Right forelimb (tissue), 1 donor: ENCODE measurements at places on chromosomes 6 and 20.

GRCh38 chr20:50020288-50020687 lies 37.5 kb downstream of the SNAI1 start:
- DNase-seq = no peak

DNA sequence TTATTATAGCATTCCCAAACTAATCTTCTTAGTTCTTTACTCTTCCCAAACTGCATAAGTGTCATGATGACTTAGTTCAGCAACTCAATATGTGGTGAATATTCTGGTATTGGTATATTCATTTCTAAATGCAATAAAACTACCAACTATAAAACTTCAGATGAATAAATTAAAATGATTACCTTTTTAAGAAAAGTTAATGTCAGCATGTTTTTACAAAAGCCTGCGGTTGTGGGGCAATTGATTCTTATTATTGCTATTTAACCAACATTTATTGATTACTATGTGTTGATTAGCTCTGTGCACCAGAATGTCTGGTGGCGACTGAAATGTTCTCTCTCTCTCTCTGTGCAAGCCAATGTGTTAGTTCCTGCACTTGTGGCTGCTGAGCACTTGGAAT lies 5.0 kb upstream of the SLC22A3 start:
- DNase-seq = no peak

DNA sequence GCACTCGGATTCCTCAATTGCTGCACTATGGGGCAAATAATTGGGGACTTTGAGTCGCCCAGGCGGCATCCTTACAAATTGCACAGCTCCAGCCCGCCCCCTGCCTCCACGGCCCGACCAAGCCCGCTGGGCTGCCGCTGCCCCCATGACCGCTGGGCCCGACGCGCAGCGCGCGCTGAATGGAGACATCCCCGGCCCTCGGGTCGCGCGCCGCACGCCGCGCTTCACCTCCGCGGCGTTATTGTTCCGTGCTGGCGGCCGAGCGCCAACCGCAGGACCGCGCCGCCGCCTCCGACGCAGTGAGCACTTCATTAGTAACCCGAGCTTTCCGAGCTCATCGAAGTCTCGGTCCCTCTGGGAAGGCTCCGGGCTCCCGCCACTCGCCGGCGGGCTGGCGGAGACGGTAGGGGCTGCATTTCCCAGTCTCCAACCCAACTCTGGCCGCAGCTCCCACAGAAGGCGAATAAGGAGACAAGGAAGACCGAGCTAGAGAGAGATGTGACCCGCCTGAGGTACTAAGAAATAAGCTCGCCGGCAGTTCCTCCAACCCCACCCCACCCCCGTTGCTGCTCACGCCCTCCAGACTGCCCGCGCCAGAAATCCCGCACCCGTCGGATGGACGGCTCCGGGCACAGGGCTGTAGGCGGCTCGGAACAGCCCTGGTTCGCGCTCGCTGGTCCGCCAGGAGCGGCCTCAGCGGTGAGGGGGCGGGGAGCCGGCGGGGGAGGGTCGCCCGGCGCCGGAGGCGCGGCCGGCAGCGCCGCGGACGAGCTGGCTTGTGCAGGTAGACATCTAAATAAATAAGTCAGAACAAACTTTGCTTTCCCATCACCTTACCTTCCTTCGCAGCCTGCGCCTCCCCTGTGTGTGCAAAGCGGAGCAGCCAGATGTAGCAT lies 703 bp downstream of the EPHA7 start:
- peak; percentile 78 for DNase-seq

- no peak for DNase-seq
Measured at GRCh38 chr6:13508711-13509705, 21.6 kb upstream of the GFOD1 start.

DNA sequence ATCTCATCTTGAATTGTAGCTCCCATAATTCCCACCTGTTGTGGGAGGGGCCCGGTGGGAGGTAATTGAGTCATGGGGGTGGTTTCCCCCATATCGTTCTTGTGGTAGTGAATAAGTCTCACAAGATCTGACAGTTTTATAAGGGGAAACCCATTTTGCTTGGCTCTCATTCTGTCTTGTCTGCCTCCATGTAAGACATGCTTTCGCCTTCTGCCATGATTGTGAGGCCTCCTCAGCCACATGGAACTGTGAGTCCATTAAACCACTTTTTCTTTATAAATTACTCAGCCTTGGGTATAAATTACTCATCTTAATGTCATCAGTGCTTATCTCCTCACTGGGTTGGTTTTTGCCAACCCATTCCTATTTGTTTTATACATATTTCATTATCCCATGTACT lies 142.0 kb upstream of the GMDS start:
- no peak for DNase-seq

DNA sequence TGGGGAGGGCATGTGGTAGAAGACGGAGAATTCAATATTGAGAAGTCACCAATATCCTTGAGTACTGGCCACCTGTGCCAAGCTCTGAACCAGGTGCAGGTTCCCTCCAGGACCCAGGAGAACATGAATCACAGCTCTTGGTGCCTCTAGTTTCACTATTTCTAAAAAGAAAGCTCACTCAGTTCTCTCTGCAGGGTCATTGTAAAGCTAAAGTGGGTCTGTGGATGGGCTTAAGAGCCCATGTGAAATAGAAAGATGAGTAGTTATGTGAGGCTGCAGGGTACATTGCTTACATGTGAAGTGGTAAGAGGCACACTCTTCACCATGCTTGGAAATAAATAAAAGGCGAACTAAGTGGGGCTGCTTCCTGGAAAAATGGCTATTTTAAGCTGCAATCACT lies 43.6 kb downstream of the ZNF831 start:
- DNase-seq = no peak

DNA sequence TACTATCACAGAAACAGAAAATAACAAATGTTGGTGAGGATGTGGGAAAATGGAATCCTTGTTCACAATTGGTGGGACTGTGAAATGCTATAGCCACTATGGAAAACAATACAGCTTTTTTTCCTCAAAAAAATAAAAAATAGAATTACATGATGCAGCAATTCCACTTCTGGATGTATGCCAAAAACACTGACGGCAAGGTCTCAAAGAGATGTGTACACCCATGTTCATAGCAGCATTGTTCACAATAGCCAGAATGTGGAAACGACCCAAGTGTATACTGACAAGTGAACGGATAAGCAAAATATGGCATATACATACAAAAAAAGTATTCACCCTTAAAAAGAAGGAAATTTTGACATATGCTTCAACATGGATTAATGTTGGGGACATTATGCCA lies 213.4 kb downstream of the KHDC1L start:
- DNase-seq = no peak

DNA sequence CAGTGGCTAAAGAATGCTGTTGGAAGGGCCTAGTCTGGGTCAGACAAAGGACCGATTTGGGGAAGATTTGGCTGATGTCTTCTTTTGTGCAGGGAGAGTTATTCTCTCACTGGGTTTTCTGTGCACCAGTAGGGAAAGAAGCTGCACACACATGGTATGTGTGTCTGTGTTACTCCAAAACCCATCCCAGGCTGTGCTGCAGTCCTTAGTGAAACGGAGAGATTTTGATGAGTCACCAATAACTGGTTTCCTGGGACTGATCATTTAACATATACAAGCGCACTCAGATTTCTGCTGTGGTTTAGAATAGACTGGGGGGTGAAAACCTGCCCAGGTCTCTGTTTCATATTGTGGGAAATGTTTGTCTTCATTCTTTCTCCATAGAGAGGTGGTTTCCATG lies 1049.8 kb downstream of the KIF16B start:
- no peak for DNase-seq

GRCh38 chr20:63256954-63257353 lies 2.7 kb upstream of the NKAIN4 start:
- DNase-seq = no peak

GRCh38 chr20:3652221-3652620 lies 11.0 kb downstream of the GFRA4 start:
- DNase-seq = no peak

- DNase-seq = no peak
Measured at GRCh38 chr6:18413381-18413780, 26.2 kb downstream of the RNF144B start.

DNA sequence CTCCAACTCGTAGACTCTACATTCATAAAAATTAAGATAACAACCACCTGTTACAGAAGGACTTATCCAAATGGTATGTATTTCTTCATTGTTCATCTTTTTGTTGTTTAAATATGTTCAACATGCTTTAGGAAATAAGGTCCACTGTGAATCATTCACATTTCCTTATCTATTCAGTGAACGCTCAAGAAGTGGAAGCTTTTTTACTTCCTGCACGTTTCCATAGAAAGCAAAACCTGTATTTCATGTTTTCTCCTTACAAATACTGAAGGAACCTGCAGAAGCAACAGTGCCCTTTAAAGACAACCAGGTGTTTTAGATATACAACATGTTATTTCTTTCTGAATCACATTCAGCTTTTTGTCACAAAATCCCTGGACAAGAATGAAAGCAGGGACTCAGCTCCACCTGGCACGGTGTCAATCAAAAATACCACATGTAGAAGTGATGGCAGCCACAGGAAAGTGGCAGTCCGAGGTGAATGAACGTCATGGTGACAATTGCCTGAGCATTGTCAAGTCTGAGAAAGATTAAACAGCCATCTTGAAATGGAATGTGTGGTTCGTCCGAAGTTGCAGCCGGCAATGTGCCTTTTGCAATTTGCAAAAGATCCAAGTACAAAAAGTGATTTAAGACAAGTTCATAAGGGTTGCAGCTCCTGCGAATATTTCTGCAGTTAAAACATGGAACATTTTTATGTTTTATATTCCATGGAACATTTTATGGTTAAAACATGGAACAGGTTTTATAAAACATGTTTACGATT lies 66.7 kb upstream of the RIPOR2 start:
- no peak for DNase-seq

DNA sequence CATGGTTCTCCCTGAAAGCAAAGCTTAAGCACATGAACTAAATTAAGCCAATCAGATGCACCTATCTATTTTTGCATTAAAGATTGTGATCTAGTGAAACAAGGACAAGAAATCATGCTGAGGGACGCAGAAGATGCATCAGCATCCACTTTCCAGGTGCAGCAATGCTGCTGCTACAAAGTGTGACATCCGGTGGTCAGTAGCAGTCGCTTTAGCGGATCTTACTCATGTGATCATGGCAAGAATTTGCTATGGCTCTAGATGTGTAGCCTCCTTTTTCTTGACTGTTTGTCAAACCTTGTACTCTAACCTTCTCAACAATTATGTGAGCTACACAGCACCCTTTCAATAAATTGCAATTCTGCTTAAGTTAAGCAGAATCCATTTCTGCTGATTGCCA lies 126.8 kb upstream of the SMLR1 start:
- DNase-seq = no peak

DNA sequence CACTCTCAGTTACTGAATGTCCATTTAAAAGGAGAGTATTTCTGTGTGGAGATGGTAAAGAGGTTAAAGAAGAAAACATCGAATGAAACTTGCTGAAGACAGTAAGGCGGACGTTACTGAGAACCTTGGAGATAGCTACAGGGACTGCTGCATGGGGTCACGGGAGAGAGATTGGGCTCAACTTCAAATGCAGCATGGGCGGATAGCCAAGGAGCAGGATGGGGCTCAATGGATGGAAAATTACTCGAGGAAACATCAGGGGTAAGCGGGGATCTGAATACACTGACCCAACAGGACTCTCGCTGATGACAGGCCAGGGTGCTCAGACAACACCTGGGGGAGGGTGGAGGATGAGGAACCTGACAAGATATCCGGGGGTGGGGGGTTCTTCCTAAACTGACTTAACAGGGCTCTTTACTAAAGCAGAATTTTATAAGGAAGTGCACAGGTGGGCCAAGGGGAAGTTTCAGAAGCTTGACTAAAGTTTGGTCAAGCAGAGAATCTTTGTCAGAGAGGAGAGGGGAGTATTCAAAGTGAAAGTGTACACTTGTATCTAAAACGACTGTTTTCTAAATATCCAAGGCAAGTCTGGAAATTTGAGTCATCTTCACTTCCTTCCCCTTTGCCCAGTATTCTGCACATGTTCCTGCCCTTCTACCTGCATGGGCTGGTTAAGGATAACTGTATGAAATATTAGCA lies 22.8 kb downstream of the ECT2L start:
- DNase-seq = no peak
